ENCODE measurements at places on chromosomes 11 and 22. TPM values are rescaled to one million over a fixed set of nuclear protein-coding genes. Genes with fewer than 3 reads are reported as not detected.

DNA sequence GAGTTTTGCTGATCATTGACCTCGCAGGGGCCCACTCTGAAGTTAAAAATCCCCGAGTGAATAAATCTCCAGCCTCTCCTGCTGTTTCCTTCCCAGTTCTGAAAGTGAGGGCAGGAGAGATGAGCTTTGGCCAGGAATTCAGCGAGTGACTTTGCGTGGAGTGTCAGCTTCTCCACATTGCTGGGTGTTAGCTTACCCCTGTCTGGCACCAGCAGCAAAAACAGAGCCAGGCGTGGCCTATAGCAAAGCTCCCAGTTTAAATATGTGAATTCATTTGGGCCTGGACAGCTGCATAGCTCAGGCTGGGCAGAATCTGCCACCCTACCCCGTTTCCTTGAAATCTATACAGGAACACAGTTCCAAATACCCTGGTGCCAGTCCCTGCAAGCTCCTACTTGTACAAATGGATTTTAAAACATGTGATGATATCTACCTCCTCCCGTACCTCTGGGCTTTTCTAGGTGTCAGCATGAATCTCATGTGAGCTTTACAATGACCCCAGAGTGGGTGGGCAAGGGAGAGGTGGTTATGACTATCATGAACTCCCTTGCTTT is 25.6 kb downstream of the TIMP3 start:
- no peaks in the 10 kb centered on the region for H3K36me3 ChIP-seq
- H3K27ac ChIP-seq: no peak overlapping the region
- H3K4me3 ChIP-seq: no peak overlapping the region

DNA sequence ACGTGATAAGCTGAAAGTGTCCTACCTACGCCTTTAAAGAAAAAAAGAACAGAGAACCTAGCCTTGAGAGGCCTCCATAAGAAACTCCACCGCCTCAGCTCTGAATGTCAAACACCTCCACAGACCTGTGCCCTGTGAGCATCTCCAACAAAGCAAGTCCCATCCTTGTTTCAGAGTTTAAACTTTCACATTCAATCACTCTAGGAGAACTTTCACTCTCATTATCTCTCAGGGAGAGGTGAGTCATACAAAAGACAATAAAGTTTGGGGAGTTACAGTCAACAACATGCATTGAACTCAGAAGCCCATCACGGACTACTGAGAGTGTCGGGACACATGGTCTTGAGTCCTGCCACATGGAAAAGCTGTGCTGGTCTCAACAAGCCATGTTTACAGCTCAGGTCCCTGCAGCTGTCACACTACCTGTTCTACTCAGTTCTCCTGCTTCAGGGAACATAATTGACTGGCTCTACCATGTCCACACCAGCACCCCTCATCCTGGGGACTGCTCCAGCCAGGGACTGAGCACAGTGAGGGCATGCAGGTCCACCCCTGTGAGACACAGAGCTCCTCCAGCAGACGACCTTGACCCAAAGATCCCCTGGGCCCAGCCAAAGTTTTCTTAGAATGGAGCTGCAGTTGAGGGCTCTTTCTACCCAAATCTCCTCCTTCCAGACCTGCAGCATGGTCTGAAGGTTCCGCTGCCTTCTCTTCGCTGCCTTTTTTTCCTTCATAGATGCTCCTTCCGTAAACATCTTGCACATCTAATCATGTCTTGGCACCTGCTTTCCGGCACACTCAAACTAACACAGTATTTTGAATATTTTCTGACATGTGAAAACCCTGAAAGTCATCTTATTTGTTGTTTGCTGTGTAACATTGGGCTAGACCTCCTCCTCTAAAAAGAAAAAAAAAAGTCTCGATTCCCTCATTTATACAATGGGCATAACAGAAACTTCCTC is 114.9 kb downstream of the ETS1 start:
- H3K27me3 ChIP-seq: no peaks in the 10 kb centered on the region
- DNase-seq: peak; percentile 83
- peak overlapping the region; percentile 99 for H3K27ac ChIP-seq
- peak overlapping the region; percentile 72 for H3K4me3 ChIP-seq

DNA sequence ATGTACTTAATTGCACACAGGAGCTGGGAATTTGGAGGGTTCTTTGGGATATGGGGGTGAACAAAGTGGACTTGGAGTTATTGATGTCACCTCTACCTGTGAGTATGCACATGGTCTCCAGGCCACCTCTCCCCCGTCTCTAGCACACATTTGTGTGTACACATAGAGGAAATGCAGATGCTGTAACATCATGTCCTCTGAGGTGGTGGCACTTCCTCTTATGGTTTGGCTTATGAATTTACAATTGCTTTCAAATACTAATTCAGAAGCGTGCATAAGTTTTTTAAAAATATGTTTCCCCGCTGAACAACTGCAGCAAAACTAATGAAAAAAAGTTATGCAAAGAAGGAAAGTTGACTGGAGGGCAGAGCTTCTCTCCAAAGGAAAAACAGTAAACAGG is 152.0 kb upstream of the TENM4 start:
- H3K36me3 ChIP-seq: no peaks in the 10 kb centered on the region
- H3K4me1 ChIP-seq: no peaks in the 10 kb centered on the region
- no peaks in the 10 kb centered on the region for H3K27me3 ChIP-seq
- no peak overlapping the region for H3K4me3 ChIP-seq

KDM4D gene
- total RNA-seq: 1.8 TPM

ACRV1 gene
- not detected for total RNA-seq

OR51T1 gene
- not detected for total RNA-seq

- DNase-seq: no peak
- H3K4me3 ChIP-seq: no peak overlapping the region
- H3K27me3 ChIP-seq: peaks cover 31% of the 10 kb centered on the region
- no peaks in the 10 kb centered on the region for H3K36me3 ChIP-seq
These were observed 10.2 kb downstream of the PAMR1 start for GRCh38 chr11:35515224-35515623.

DEPDC5 gene
- total RNA-seq: 47.1 TPM

GRCh38 chr22:32389685-32390084 is 22.4 kb downstream of the RTCB start:
- H3K4me3 ChIP-seq: no peak overlapping the region
- peaks cover 50% of the 10 kb centered on the region for H3K36me3 ChIP-seq
- no peaks in the 10 kb centered on the region for H3K27me3 ChIP-seq
- H3K27ac ChIP-seq: peak overlapping the region; percentile 39

- H3K36me3 ChIP-seq: peaks cover 50% of the 10 kb centered on the region
- peaks cover 9% of the 10 kb centered on the region for H3K4me1 ChIP-seq
These were observed 21.7 kb downstream of the SLC43A1 start for GRCh38 chr11:57493507-57494503.

GRCh38 chr11:69277074-69277809 is 16.7 kb upstream of the MYEOV start:
- no peaks in the 10 kb centered on the region for H3K4me1 ChIP-seq
- peaks cover 2% of the 10 kb centered on the region for H3K27me3 ChIP-seq
- H3K4me3 ChIP-seq: no peak overlapping the region
- H3K36me3 ChIP-seq: no peaks in the 10 kb centered on the region
- H3K27ac ChIP-seq: no peak overlapping the region

GRCh38 chr11:58628446-58628845 is 6.0 kb downstream of the CNTF start:
- peaks cover 22% of the 10 kb centered on the region for H3K36me3 ChIP-seq
- DNase-seq: no peak
- no peak overlapping the region for H3K4me3 ChIP-seq

DNA sequence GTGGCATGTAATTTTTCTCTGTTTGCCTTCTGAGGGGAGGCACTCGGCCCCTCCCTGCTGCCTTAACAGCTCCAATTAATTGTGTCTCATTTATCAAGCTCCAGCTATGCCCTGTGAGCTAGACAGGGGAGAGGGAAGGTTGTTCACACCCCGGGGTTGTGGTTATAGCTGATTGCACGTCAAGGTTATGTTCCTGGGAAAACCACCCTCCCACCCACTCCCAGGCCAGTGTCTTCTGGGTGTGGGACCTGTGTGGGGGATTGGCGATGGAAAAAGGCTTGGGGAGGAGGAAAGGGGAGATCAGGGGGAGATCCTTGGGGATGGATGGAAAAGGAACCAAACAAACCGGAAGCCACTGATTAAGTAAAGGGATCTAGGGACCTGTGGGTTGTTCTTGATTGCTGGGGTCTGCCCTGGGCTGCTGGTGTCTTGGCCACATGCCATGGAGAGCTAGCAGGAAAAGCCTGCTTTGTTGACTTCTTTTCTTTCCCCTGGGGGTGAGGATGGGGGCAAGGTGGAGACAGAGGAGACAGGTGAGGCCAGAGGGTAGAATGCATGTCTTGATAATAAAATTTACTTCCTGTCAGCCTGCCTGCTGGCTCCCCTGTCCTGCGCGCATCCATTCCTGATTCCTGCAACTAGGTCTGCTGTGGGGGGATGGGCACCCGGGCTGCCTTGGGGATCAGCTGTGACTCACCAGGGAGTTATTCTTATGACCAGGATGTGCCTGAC is 13.5 kb upstream of the SORL1-AS1 start:
- peaks cover 22% of the 10 kb centered on the region for H3K36me3 ChIP-seq
- H3K4me1 ChIP-seq: peaks cover 93% of the 10 kb centered on the region
- H3K27ac ChIP-seq: peak overlapping the region; percentile 96
- peak overlapping the region; percentile 61 for H3K4me3 ChIP-seq
- peak; percentile 71 for DNase-seq

DNA sequence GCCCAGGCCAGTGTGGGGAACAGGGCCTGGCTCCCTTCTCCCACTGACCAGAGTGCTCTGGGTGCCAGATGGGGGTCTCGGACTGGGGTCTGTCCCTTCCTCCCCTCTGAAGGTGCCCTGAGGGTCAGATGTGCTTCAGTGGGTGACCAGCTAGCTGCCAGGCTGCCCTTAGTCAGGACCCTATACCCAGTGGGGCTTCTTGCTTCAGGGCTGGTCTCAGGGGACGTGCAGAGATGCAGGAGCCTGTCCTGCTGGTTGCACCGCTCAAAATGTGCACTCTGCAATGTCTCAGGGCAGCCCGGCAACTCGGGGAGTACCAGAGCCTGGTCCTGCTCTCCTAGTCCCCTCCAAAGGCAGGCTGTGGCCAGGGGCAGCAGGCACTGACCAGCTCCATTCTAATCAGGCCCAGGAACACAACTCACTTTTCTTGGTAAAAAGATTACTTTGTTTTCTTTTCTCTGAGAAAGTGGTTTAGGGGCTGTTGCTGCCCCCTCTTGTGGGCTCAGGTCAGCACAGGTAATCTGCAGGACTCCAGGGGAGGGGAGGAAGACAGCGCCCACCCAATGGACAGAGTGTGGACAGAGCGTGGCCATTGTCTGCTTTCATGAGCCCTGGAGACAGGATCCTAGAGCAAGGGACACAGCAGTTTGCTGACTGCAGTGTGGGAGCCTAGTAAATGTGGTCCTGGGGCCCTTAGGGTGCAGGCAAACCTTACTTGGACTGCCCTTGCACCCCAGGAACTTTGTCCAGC is 80.9 kb downstream of the MED15 start:
- peaks cover 18% of the 10 kb centered on the region for H3K36me3 ChIP-seq
- no peak overlapping the region for H3K27ac ChIP-seq
- H3K4me3 ChIP-seq: no peak overlapping the region
- H3K4me1 ChIP-seq: no peaks in the 10 kb centered on the region

GRCh38 chr22:21734540-21735199 is 924 bp downstream of the YPEL1 start:
- DNase-seq: peak; percentile 25
- peaks cover 3% of the 10 kb centered on the region for H3K27me3 ChIP-seq
- H3K27ac ChIP-seq: peak overlapping the region; percentile 79

TRIM5 gene
- total RNA-seq: 17.9 TPM

- peak; percentile 84 for DNase-seq
- H3K27ac ChIP-seq: no peak overlapping the region
- H3K4me3 ChIP-seq: no peak overlapping the region
- peaks cover 12% of the 10 kb centered on the region for H3K4me1 ChIP-seq
- no peaks in the 10 kb centered on the region for H3K36me3 ChIP-seq
- H3K27me3 ChIP-seq: peaks cover 3% of the 10 kb centered on the region
These were observed 11.9 kb downstream of the B3GNT6 start for GRCh38 chr11:77046060-77046501.

DNA sequence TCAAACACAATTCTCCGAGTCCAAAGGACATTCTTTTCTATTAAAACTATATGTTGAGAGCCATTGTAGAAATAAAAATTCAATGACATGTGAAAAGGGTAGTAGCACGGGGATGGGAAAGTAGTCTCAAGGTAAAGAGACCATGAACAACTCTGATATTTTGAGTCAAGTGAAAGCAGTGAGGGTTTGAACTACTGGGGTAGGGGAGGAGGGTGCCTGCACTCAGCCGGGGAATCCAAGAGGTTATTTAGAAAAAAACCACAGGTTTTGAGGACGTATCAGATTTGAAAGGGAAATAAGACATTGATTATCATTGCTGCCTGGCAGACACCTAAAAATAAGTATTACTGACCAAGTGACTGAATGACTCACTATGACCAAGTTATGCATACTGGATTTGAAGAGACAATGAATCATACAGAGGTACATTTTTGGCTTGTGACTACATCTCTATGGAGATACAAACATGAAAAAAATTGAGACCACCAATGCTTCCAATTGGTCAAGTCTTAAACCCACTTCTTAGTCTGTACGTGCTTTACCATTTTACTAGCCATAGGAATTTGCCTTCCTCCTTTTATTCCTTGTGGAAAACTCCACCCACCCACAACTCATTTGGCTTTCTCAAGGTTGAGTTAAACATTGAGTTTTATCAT is 2.2 kb upstream of the OR52H1 start:
- DNase-seq: no peak
- no peak overlapping the region for H3K27ac ChIP-seq
- H3K27me3 ChIP-seq: peaks cover 3% of the 10 kb centered on the region
- H3K4me3 ChIP-seq: no peak overlapping the region

- peak overlapping the region; percentile 91 for H3K4me3 ChIP-seq
- peak overlapping the region; percentile 96 for H3K27ac ChIP-seq
- peaks cover 14% of the 10 kb centered on the region for H3K36me3 ChIP-seq
- H3K27me3 ChIP-seq: no peaks in the 10 kb centered on the region
These were observed 762 bp upstream of the CCDC134 start for GRCh38 chr22:41799486-41800347.

TPH1 gene
- total RNA-seq: 0.18 TPM

- no peak overlapping the region for H3K4me3 ChIP-seq
- no peaks in the 10 kb centered on the region for H3K27me3 ChIP-seq
- peak; percentile 27 for DNase-seq
- peaks cover 7% of the 10 kb centered on the region for H3K4me1 ChIP-seq
These were observed 229.0 kb upstream of the ZC3H12C start for GRCh38 chr11:109864151-109864661.

GRCh38 chr11:120331301-120331996 is 4.8 kb upstream of the ARHGEF12 start:
- H3K4me1 ChIP-seq: peaks cover 12% of the 10 kb centered on the region
- H3K4me3 ChIP-seq: no peak overlapping the region
- no peak overlapping the region for H3K27ac ChIP-seq
- no peaks in the 10 kb centered on the region for H3K36me3 ChIP-seq
- H3K27me3 ChIP-seq: peaks cover 38% of the 10 kb centered on the region

GRCh38 chr22:30414525-30415047 is 11.0 kb upstream of the MTFP1 start:
- no peaks in the 10 kb centered on the region for H3K27me3 ChIP-seq
- no peak overlapping the region for H3K4me3 ChIP-seq
- DNase-seq: no peak
- peak overlapping the region; percentile 79 for H3K27ac ChIP-seq

All from activated CD4-positive, alpha-beta T cell treated with anti-CD3 and anti-CD28 coated beads for 36 hours (primary cell).